ENCODE measurements at places on chromosomes 11 and 22.

DNA sequence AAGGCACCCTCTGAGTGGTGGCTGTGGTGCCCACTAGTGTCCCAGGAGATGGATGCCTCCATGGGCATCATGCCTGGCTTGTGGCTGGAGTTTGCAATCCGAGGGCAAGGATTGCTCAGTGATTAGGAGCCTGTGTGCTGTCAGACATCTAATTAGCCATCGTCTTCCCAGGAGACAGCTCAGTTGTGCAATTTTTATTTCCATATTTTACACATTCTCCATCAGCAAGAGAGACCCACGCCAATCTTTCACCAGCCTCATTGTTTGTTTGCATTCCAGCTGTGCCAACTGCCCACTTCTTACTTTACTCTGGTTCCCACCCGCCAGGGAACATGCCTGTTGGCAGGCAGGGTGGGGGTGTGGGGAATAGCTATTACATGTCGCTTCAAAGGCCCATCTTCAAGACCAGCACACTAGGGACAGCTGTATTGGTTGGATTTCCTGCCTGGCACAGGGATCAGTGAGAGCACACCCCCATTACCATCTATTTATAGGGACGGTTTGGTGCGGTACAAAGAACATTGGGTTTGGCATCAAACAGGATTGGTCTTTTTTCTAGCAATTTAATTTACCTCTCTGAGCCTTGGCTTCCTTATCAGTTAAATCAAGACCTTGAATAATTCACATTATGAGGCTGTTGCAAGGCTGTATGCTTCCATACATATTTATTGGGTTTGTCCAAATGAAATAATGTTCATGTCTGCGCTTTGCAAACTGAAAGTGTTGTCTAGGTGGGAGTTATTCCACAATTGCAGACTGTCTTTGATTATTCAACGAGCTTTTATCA is 80.7 kb upstream of the NAV2 start:
- DNase-seq = no peak

DNA sequence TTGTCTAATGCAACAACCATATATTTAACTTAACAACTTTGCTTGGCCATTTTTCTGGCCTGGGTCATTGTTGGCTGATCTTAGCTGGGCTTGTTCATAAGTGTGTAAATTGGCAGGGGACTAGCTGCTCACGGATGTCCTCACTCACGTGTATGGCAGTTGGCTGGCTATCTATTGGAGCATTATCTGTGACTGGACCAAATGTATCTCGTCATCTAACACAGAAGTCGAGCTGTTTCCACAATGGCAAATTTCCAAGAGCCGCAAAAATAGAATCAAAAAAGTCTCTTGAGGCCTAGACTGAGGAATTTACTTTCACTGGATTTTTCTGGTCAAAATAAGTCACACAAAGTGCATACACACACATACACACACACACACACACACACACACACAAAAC is 893.3 kb downstream of the FAM181B start:
- DNase-seq = no peak

GRCh38 chr22:37378642-37379058 is 48.6 kb downstream of the ELFN2 start:
- no peak for DNase-seq

- no peak for DNase-seq
These were observed 63.6 kb upstream of the EP300 start for GRCh38 chr22:41028841-41029240.

GRCh38 chr11:20089367-20089766 is 70.9 kb downstream of the DBX1 start:
- DNase-seq = no peak

- DNase-seq = peak; percentile 12
These were observed 6.9 kb downstream of the FTH1 start for GRCh38 chr11:61960532-61960931.

GRCh38 chr11:105103336-105103735 is 36.2 kb downstream of the CARD18 start:
- DNase-seq = no peak

GRCh38 chr22:17106785-17107546 is 14.2 kb downstream of the TMEM121B start:
- no peak for DNase-seq

DNA sequence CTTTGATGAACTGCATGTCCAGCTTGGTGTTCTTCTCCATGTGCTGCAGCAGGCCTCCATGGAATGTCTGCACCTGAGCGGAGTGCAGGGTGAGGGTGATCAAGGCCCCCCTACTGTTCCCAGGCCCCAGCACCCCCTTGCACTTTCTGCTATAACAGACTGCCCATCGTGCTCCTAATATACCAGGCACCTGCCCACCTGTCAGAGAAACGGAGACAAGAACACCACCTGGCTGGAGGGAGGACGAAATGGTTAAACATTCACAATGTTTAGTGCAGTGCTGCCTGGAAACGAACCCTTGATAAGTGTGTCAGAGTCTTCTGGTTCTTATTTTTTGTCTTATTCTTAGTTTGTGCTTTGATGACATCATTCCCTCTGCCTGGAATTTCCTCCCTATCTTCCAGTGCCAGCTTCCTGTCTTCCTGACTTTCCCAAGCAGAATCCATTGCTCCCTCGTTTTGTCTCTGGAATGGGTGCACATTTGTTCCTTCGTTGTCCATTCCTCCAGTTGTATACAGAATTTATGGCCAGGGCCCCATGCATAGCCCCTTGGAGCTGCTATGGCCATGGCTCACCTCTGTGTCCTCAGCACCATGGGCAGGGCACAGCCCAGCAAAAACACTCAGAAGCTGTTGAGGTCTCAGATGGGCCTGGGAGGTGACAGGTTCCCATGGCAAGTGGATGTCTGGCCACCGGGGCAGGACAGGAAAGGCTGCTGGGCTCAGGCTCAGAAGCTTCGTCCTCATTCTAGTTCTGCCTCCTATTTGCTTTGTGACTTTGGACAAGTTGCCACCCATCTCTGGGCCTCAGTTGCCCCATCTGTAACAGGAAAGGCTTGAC is 11.9 kb downstream of the BAIAP2L2 start:
- no peak for DNase-seq

GRCh38 chr22:25996669-25997068 is 172.6 kb upstream of the SEZ6L start:
- no peak for DNase-seq

- DNase-seq = no peak
These were observed 408.4 kb downstream of the BUD13 start for GRCh38 chr11:116364348-116364747.

- no peak for DNase-seq
These were observed 97.3 kb upstream of the API5 start for GRCh38 chr11:43214471-43214870.

- no peak for DNase-seq
These were observed 32.6 kb downstream of the RCOR2 start for GRCh38 chr11:63884196-63884932.

DNA sequence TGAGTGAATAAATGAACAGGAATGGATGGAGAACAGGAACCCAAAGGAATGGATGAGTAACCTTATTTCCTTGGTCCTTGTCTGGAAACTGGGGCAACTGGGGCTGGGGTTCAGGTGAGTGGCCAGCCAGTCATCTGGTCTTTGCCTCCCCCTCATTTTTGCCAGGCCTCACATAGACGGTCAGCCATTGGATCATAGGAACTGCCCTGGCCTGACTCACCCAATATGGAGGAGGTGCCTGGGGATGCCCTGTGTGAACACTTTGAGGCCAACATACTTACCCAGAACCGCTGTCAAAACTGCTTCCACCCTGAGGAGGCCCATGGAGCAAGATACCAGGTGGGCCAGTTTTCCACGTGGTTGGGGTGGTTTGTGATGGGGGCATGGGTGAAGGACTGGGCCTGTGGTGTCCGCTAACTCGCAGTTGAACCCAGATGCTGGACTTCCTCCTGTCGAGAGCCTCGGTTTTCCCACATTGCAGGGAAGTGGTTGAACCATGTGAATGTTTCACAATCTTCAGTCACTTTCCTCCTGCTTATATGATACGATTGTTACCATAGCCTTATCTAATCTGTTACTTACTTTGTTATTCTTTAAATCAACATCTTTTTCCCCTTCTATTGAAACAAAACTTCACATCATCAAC is 4.4 kb downstream of the TRIOBP start:
- no peak for DNase-seq

GRCh38 chr22:30516731-30517130 is 11.2 kb upstream of the SEC14L4 start:
- DNase-seq = no peak

- no peak for DNase-seq
These were observed 412.3 kb downstream of the BRD1 start for GRCh38 chr22:49415151-49415951.

GRCh38 chr11:2803186-2804091 is 82.1 kb downstream of the CDKN1C start:
- no peak for DNase-seq

- no peak for DNase-seq
These were observed 51.5 kb downstream of the RBFOX2 start for GRCh38 chr22:35977136-35977535.

- peak; percentile 41 for DNase-seq
These were observed 27.3 kb downstream of the PTPRJ start for GRCh38 chr11:48007677-48008076.

DNA sequence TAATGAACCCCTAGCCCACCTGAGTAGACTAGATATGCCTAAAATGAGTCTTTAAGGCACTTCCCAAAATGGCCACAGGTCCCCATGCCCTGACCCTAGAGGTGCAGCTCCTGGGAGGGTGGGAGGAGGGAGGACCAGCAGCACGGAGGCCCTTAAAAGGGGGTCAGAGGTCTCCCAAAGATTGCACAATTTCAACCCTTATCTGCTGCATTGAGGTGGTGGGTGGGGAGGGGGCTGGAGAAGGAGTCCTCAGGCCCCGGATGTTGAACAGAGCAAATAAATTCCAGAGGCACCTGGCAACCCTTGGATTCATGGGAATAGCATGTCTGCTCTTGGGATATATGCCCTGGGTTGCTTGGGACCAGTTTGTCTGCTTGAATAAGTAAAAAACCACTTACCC is 57.6 kb downstream of the NAV2 start:
- DNase-seq = peak; percentile 23
